HFFc6 (cell line): ENCODE measurements at places on chromosomes 13 and 19. TPM values are rescaled to one million over a fixed set of nuclear protein-coding genes. Genes with fewer than 3 reads are reported as not detected.
A peak's percentile ranks its signal among the peaks of the same experiment; 100 is the strongest.

DNA sequence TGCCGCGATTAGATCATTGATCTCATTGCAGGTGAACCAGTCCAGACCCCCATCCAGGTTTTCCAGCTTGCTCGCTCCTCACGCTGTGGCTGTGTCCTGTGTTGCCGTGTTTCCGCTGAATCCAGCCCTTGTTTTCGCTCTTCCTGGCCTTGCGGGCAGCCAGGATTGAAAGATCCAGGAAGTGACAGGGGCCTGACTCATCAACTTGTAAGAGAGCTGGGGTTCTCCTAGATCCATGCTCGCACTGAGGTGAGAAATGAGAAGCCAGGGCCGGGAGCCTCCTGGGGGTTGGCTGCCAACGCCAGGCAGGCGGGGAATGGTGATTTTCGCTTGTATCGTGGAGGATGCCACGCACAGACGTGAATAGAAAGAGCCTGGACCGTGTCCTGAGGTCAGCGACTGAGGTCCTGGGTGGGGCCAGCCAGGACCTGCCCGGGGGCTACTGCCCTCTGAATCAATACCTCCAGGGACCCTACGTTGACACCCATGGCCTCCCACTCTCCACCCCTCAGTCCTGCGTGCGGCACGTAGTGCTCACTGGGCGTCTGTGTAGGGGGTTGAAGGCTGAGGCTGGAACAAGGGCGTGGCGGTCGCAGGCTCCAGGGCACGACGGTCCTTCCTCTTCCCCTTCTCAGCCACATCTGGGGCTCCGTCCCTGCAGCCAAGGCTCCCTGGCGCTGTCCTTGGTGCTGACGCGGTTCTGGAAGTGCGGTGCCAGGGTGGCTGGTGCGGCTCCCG is 7.3 kb upstream of the PTPRH start:
- peak overlapping the region; percentile 84 for H3K4me3 ChIP-seq
- H3K4me1 ChIP-seq: peaks cover 23% of the 10 kb centered on the region
- H3K27me3 ChIP-seq: peaks cover 7% of the 10 kb centered on the region
- peak; percentile 99 for DNase-seq
- peak overlapping the region; percentile 89 for H3K27ac ChIP-seq

DNA sequence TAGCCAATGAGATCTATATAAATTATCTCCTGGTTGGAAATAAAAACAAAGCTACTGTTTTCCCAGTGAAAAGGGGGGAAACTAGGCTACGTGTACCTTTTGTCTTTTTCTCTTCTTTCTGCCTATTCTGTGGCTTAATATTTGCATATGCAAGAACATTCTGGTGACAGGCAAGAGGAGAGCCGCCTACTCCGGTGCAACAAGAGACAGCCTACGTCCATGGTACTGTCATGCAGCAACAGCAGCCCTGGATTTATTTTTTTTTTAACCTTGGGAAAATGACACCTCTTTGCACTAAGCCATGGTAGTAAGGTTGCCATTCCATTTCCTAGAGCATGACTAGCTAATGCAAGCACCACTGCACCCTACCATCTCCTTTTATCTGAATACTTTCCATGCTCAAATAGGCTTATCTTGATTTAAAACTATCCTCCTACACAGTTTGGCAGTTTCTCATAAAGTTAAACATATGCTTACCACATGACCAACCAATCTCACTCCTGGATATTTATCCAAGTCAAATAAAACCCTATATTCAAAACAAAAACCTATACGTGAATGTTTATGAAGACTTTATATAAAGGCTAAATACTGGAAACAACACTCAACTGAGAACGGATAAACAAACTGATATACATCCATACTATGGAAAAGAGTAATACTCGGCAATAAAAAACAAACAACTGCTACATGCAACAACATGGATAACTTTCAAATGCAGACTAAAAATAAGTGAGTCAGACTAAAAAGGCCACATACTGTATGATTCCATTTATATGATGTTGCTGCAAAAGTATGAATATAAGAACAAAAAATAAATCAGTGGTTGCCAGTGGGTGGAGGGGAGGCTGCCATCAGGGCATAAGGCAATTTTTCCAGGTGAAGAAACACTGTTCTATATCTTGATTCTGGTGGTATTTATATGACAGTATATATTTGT is 17.3 kb downstream of the NUFIP1 start:
- no peak overlapping the region for H3K4me3 ChIP-seq
- H3K27ac ChIP-seq: no peak overlapping the region
- H3K27me3 ChIP-seq: no peaks in the 10 kb centered on the region; the same call in 1 of the 2 replicates

DNA sequence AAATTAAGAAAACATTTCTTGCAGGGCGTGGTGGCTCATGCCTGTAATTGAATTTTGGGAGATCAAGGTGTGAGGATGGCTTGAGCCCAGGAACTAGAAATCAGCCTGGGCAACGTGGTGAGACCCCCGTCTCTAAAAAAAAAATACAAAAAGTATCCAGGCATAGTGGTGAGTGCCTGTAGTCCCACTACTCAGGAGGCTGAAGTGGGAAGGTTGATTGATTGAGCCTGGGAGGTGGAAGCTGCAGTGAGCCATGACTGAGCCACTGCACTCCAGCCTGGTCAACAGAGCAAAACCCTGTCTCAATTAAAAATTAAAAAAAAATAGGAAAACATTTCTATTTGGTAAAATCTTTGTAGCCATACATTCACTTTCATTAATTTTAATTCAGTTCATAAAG is 526.5 kb downstream of the PCDH9 start:
- no peak overlapping the region for H3K27ac ChIP-seq
- H3K36me3 ChIP-seq: no peaks in the 10 kb centered on the region
- no peaks in the 10 kb centered on the region; the same call in none of the 2 replicates for H3K27me3 ChIP-seq
- no peak for DNase-seq

SERP2 gene
- total RNA-seq: 1.4 to 2.0 TPM (median 1.8 TPM) in 3 replicates

DNA sequence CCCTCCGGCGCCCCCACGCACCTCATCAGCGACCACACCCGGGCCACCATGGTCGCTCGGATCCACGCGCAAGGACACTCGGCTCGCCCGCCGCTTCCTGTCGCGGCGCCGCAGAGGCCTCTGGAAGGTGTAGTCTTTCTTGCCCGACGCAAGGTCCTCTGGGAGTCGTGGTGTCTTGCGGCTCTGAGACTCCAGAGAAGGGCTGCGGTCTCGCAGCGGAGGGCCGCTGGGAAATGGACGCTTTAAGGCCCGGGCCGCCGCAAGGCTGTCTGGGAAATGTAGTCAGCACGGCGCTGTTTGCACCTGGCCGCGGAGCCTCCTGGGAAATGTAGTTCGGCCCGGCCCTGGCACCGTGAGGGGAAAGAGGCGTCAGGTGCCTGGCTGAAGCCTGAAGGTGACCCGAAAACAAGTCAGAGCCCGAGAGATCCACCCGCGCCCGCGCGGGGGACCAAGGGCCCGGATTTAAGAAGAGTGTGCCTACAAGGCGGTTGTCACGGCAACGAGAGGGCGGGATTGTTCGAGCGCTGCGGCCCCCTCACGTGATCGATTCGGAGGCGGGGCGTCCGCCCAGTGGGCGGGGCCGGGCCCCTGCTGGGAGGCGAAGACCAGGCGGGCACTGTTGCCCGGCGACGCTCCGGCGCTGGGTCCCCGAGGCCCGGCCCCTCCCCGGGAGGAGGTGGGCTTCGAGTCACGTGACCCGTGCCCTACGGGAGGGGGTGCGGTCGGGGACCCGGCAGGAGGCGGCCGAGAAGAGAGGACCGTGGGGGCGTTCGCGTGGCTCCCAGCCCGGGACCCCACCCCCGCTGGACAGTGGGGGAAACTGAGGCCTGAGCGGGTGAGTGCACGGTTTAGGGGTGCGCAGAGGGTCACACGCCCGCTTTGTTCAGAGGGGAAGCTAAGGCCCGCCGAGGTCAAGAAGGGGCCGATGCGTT is at the start of the genes HSD11B1L and MICOS13:
TSS of gene HSD11B1L (plus strand) at position 591 of the 932 bp plus-strand sequence. CDS start 3,806 bp downstream, outside the sequence.
TSS of gene MICOS13 (minus strand) at position 80 of the 932 bp plus-strand sequence. CDS start at position 50, 30 bp downstream.
- DNase-seq: peak; percentile 98
- H3K4me1 ChIP-seq: peaks cover 21% of the 10 kb centered on the region
- H3K27me3 ChIP-seq: peaks cover 14% of the 10 kb centered on the region

GRCh38 chr13:76455960-76456359 is 430.2 kb downstream of the KCTD12 start:
- DNase-seq: no peak
- H3K27me3 ChIP-seq: no peaks in the 10 kb centered on the region; the same call in 1 of the 2 replicates
- H3K36me3 ChIP-seq: no peaks in the 10 kb centered on the region

ZNF441 gene
- total RNA-seq: 4.5 to 5.6 TPM (median 5.2 TPM) in 3 replicates

GRCh38 chr13:99873832-99874430 is 97.6 kb downstream of the ZIC5 start:
- no peak for DNase-seq
- no peaks in the 10 kb centered on the region for H3K36me3 ChIP-seq
- no peaks in the 10 kb centered on the region for H3K4me1 ChIP-seq
- no peak overlapping the region for H3K27ac ChIP-seq

IL11 gene
- 26.9 to 36.7 TPM (median 34.8 TPM) in 3 replicates for total RNA-seq

- peaks cover 5% of the 10 kb centered on the region; the same call in 1 of the 2 replicates for H3K36me3 ChIP-seq
- peaks cover 6% of the 10 kb centered on the region for H3K27me3 ChIP-seq
- DNase-seq: peak; percentile 2
- H3K27ac ChIP-seq: no peak overlapping the region
- H3K4me3 ChIP-seq: no peak overlapping the region
Observed at GRCh38 chr19:7013678-7014077, 7.6 kb downstream of the MBD3L2B start.

- H3K27ac ChIP-seq: peak overlapping the region; percentile 95
- H3K4me3 ChIP-seq: peak overlapping the region; percentile 93
- peaks cover 21% of the 10 kb centered on the region for H3K4me1 ChIP-seq
- peaks cover 4% of the 10 kb centered on the region for H3K27me3 ChIP-seq
- no peak for DNase-seq
Observed at GRCh38 chr19:52297601-52298364, 814 bp downstream of the ZNF480 start.

GRCh38 chr13:108755083-108755482 is 125.7 kb downstream of the MYO16 start:
- H3K4me1 ChIP-seq: no peaks in the 10 kb centered on the region
- H3K27me3 ChIP-seq: no peaks in the 10 kb centered on the region
- H3K36me3 ChIP-seq: no peaks in the 10 kb centered on the region
- no peak for DNase-seq
- no peak overlapping the region for H3K27ac ChIP-seq

KLK3 gene
- total RNA-seq: not detected in 3 replicates

- H3K4me1 ChIP-seq: no peaks in the 10 kb centered on the region
- H3K27me3 ChIP-seq: peaks cover 2% of the 10 kb centered on the region
- H3K4me3 ChIP-seq: no peak overlapping the region
Observed at GRCh38 chr19:4803736-4804695, 12.5 kb downstream of the FEM1A start.

FGF21 gene
- not detected in 3 replicates for total RNA-seq

RRAS gene
- total RNA-seq: 133 to 162 TPM (median 137 TPM) in 3 replicates

DNA sequence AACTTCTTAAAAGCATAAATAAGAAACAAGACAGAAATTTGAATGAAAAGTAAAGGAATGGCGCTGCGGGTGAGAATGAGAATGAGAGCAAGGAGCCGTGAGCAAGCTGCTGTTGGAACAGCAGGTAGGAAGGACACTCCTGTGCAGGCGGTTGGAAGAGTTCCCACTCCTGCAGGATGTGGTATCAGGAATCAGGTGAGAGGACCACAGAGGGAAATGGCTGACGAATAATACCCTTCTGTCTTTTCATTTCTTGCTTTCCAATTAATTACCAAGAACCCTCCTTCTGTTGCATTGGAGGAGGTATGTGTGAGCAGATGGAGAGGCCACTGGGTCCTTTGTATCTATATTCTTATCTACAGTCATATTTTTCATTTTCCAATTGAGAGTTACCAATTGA is 1504.2 kb downstream of the EFNB2 start:
- H3K27ac ChIP-seq: no peak overlapping the region; the same call in 1 of the 2 replicates
- peak overlapping the region; percentile 74; the same call in 1 of the 2 replicates for H3K4me3 ChIP-seq
- no peak for DNase-seq
- H3K27me3 ChIP-seq: no peaks in the 10 kb centered on the region; the same call in none of the 2 replicates
- no peaks in the 10 kb centered on the region for H3K36me3 ChIP-seq
- peaks cover 45% of the 10 kb centered on the region; the same call in 1 of the 2 replicates for H3K4me1 ChIP-seq

DNA sequence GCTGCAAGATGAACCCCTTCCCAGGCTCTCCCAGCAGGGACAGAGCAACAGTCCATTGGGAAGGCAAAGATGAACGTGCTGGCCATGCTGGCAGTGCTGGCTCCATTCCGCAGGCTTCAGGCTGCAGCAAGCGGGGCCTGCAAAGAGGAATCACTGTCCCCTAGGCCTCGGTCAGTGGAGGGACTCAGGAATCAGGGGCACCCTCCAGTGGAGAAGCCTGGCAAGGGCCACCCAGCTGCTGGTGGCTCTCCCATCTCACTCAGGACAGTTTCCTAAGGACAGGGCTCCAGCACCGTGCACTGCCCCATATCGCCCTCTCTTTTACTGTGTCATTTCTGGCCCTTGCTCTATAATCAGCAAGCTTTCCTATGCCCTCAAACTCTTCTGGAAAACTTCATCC is 498.6 kb downstream of the EFNB2 start:
- no peak overlapping the region for H3K27ac ChIP-seq
- peaks cover 1% of the 10 kb centered on the region; the same call in 1 of the 2 replicates for H3K27me3 ChIP-seq
- peaks cover 45% of the 10 kb centered on the region for H3K4me1 ChIP-seq
- no peak for DNase-seq
- no peak overlapping the region for H3K4me3 ChIP-seq
